Glutamatergic neuron (in vitro differentiated cells): ENCODE measurements at places on chromosomes 13 and 19.

DNA sequence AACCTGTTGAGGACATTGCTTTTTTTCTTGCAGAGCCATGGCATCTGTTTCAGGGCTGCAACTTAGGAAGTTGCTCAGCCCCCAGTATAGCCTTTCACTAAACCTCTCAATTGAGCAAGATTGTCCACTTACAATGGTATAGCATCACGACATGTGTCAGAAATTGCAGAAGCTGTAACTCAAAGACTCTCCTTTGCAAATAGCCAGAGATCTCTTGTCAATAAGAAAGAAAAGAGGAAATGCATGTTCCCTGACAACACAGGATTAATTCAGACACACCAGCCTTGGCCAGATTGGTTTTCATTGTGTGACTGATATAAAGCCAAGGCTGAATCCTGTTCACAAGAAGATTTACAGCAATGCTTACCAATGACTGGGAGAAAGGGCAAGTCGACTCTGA, 38.7 kb upstream of the CYSLTR2 start:
- no peak for DNase-seq
- H3K36me3 ChIP-seq: peaks cover 2% of the 10 kb centered on the region
- H3K27ac ChIP-seq: no peak overlapping the region
- H3K4me1 ChIP-seq: no peaks in the 10 kb centered on the region

GRCh38 chr19:46978171-46978869, 41.3 kb upstream of the NPAS1 start:
- no peak overlapping the region for H3K27ac ChIP-seq
- H3K36me3 ChIP-seq: no peaks in the 10 kb centered on the region
- H3K4me1 ChIP-seq: peaks cover 36% of the 10 kb centered on the region
- H3K27me3 ChIP-seq: peaks cover 1% of the 10 kb centered on the region
- H3K4me3 ChIP-seq: no peak overlapping the region
- DNase-seq: no peak

DNA sequence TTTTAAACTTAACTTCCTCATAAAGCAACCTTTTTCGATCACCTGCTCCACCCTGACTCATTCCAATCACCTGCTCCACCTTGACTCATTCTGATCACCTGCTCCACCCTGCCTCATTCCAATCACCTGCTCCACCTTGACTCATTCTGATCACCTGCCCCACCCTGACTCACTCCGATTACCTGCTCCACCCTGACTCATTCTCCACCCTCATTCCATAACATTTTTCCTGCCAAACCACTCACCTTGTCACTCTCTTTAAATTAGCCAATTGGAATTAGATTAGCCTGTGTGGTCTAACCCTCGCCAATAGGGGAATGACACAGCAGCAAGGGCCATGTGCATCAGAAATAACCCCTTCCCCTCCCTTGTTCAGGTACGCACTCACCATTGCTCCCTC, 31.9 kb upstream of the ZNF83 start:
- H3K4me3 ChIP-seq: no peak overlapping the region
- H3K36me3 ChIP-seq: peaks cover 7% of the 10 kb centered on the region
- H3K27ac ChIP-seq: no peak overlapping the region
- H3K27me3 ChIP-seq: no peaks in the 10 kb centered on the region

DNA sequence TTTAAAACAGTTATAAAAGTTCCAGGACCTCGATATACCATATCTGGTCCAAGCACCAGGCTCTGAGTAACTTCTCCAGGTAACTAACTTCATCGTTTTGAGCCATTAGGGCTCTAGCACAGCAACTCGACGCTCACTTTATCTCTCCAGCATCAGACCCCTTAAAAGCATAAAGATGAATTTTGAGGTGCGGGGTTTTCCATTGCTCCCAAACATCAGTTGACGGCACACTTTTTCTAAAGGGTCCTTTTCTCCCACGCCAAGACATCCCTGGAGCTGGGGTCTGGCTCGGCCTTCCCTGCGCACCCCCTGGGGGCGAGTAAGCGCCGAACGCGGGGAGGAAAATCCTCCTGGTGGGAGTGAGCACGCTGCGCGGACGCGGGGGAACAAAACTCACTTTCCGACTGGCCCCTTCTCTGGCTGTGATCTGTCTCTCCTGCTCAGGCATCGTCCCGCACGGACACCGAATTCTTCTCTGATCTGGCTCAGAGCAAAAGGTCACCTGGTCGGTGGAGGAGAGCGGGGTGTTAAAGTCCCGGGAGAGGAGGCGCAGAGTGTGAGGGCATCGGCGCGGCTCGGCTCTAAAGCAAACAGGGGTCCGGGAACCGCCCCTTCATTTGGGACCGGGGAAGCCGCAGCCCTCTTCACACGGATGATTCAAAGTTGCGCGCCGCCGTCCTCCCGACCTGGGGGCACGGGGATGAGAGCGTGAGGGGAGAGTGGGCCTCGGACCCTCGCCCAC, at the start of gene ATP7B:
ATP7B (minus strand) TSS at position 561 of the 742 bp plus-strand sequence; CDS start at position 448, 113 bp downstream.
- peak; percentile 55 for DNase-seq
- H3K27me3 ChIP-seq: peaks cover 11% of the 10 kb centered on the region
- H3K36me3 ChIP-seq: peaks cover 5% of the 10 kb centered on the region
- peak within 1 kb of the TSS; percentile 100 for H3K4me3 ChIP-seq

DNA sequence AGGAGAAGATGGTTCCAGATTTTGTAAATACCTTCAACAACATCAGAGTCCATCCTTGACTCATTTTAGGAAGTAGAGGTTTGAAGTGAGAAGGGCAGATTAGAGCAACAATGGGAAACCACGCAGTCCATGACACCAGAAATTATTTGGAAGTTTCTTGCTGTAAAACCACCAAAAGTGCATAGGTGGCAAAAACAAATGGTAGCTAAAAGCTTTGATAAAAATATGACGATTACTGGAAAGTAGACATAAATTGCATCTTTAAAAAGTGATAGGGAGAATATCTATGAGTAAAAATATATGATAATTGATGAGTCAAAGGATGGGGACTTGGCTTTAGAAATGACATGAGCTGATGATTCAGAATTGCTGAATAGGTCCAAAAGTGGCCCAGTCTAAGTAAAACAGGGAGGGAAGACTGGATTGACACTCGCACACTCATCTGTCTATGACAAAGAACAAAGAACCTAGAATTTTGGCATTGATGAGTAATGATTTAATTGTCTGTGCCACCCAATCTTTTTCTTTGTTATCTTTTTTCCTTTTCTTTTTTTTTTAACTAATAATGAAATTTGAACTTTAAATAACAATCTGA, 472.2 kb downstream of the MYO16 start:
- peaks cover 2% of the 10 kb centered on the region for H3K4me1 ChIP-seq
- H3K4me3 ChIP-seq: no peak overlapping the region
